ENCODE measurements at places on chromosomes 5 and 9. TPM values are rescaled to one million over a fixed set of nuclear protein-coding genes. Genes with fewer than 3 reads are reported as not detected.

DNA sequence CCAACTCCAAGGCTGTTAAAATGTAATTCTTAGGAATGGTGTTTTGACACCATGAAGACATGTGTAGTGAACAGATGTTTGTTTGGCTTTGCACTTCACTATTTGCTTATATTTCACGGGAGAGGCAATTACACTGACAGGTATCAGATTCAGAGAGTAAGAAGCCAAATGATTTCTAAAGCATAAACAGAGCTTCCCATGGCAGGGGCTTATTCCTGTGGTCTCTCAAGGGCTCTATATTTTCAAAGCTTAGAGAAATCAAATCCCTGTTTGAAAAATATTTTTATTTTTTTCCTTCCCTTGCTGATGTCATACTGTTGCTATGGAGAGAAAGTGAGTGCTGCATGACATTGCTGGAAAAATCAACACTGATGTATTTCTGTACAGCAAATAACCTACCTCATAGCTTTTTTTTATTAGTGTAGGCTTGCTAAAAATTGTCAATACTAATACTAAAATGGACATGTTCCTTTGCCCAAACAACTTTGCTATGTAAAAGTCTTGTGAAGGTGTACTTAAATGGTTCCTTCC, 161.4 kb downstream of the GIN1 start:
- H3K27ac ChIP-seq: no peak overlapping the region
- no peaks in the 10 kb centered on the region for H3K27me3 ChIP-seq
- DNase-seq: no peak
- no peak overlapping the region for H3K4me3 ChIP-seq
- H3K4me1 ChIP-seq: peaks cover 6% of the 10 kb centered on the region
- no peaks in the 10 kb centered on the region for H3K36me3 ChIP-seq

DNA sequence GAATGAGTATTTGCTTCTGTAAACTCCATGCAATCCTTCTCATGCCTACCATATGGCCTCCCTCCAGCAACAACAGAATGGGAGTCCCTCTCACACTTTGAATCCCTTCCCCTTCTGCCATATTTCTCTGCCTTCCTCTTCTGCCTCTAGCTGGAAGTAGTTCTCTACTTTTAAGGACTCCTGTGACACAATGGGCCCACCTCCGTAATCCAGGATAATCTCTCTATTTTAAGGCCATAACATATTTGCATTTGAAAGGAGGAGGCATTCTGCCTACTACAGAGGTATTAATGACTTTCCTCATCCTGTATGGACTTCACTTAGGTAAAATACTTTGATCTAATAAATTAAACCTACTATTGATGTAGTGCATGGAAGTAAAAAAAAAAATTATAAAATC, 155.4 kb upstream of the ITGA1 start:
- no peak overlapping the region for H3K4me3 ChIP-seq
- H3K27ac ChIP-seq: no peak overlapping the region

DNA sequence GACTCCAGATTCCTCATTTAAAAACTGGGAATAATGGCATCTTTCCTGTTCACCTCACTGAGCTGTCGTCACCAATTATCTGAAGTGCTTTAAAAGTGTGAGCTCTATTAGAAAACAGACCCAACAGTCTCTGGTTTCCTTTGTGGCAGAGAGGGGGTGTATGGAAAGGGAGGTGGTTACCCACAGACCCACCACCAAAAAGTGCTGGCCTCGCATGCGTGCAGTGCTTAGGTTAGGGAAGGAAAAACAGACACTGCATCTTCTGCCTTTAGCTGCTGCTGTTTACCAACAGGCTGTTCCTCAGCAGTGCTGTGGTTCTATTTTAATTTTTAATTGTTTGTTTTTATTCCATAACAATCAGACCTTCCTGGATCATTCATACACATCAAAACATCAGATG, 249.6 kb downstream of the PIK3R1 start:
- H3K4me3 ChIP-seq: no peak overlapping the region
- H3K36me3 ChIP-seq: no peaks in the 10 kb centered on the region
- no peaks in the 10 kb centered on the region for H3K27me3 ChIP-seq
- H3K27ac ChIP-seq: no peak overlapping the region

DNA sequence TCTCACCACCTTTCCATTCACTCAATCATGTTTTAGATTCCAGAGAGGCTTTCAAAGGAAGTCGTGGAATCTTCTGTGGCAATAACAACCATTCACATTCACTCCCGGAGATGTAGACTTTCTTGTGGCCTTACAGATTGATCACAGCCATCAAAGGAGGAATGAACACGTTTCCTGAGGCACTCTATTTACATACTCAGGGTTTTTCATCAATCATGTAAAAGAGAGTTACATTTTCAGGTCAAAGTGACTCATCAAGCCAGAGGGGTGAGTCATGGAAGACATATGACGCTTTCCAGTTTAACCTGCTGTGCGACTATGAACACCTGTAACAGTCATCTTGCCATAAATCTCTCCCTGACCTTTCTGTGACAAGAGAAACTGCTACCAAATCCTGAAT, 39.3 kb upstream of the RAD23B start:
- H3K4me3 ChIP-seq: no peak overlapping the region
- H3K4me1 ChIP-seq: no peaks in the 10 kb centered on the region
- no peaks in the 10 kb centered on the region for H3K27me3 ChIP-seq

DNA sequence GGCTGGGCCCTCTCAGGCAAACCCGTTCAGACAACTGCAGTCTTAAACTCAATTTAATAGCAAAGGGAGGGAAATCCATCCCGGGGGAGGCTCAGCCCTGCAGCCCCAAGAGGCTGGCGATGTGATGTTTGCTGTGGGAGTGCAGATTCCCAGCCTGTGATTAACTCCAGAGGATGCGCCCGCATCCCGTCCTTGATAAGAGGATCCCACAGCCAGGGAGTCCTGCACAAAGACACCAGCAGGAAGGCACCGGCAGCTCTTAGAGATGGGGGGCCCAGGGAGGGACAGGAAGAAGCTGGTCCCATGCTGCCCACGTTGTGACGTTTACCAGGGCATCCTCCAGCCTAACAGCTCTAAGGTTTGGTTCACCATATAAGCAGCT, 64.7 kb downstream of the MRPL36 start:
- DNase-seq: peak; percentile 59
- H3K27me3 ChIP-seq: no peaks in the 10 kb centered on the region
- no peaks in the 10 kb centered on the region for H3K4me1 ChIP-seq
- no peak overlapping the region for H3K27ac ChIP-seq
- H3K4me3 ChIP-seq: no peak overlapping the region

DNA sequence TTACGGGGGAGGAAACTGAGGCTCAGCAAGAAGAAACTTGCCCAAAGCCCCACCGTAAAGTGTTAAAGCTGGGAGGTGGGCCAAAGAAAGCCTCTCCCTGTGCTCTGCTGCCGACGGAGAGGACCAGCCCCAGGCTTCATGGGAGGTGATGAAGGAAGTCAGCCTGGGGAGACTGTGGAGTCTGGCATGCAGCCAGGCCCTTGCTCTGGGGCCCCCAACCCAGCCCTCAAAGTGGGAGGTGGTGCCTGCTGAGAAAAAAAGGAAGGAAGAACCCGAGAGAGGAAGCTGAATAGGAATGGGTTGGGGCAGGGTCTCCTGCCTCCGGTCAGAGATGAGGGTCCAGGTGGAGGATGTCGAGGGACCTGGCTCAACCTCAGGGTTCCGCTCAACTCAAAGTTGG, 3.8 kb downstream of the RNF44 start:
- H3K27me3 ChIP-seq: no peaks in the 10 kb centered on the region
- H3K36me3 ChIP-seq: peaks cover 7% of the 10 kb centered on the region
- no peak overlapping the region for H3K27ac ChIP-seq
- peak; percentile 78 for DNase-seq
- no peaks in the 10 kb centered on the region for H3K4me1 ChIP-seq
- H3K4me3 ChIP-seq: no peak overlapping the region

DNA sequence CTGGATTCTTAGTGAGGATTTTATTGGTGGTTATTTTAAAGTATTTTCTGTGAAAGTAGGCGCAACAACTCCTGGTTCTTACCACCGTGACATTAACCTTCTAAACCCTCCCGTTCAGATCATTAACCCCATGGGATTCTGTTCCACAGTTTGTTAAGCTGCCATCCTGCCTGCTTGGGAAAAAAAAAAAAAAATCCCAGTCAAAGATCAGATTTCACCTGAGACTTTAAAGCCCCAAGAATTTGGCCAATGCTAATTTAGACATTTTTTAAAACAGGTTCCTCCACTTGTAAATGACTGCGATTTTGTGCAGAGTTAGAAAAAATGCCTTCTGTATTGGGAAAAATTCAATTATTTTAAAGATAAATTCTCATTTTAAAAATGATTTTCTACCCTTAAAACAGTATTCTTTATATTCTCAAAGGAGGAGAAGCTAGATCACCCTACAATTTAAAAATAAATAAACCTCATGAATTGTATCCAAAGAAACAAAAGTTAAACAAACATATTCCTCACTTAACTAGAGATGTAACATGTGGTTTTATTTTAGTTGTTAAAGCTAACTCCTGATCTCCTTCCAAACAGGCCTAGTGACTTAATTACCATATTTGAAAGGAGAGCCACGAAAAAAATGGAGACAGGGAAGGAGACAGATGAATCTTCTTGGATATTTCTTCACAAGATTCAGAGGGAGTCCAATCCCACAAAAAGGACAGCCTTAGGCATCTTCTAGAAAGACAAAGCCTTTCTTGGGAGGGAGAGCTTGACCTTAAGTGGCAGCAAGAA, 93.1 kb upstream of the IFNK start:
- peaks cover 2% of the 10 kb centered on the region for H3K36me3 ChIP-seq
- H3K4me1 ChIP-seq: peaks cover 6% of the 10 kb centered on the region
- no peak overlapping the region for H3K27ac ChIP-seq
- H3K27me3 ChIP-seq: no peaks in the 10 kb centered on the region
- H3K4me3 ChIP-seq: no peak overlapping the region

GRCh38 chr9:131140550-131140949, 15.2 kb downstream of the NUP214 start:
- no peak overlapping the region for H3K27ac ChIP-seq
- DNase-seq: no peak
- H3K4me1 ChIP-seq: no peaks in the 10 kb centered on the region
- H3K36me3 ChIP-seq: peaks cover 17% of the 10 kb centered on the region

DNA sequence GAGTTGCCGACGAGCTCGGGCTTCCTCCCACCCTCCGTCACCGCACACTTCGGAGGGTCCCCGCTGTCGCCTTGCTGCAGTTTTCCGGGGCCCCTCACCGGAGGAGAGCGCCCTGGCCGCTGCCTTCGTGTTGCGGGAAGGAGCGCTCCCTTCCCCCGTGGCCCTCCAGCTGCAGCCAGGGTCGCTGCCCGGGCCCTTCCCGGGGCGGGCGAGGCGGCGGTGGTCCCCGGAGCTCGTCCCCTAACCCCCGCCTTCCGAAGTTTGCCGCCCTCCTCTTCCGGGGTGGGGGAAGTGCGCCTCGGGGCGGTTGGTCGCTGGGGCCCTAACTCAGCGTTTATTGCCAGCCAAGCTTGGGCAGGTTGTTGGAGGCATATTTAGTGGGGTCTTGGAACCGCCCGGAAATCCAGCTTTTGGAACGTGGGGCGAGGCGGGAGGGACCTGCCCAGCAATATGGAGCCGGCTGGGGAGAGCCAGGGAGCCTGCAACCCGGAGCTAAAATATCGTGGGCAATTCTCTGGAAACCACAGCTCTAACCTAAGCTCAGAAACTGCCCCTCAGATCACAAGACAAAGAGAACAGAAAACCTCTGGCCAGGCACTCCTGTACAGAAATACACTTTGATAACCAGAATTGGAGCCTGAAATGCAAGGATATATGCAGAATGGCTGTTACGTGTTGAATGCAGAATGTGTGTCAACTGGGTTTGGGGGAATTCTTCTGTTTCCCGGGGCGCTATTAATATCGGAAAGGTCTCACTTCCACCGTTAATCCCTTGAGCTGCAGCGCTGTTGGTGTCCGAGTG, 890 bp downstream of the PIK3R1 start:
- peak; percentile 86 for DNase-seq
- H3K36me3 ChIP-seq: no peaks in the 10 kb centered on the region
- peak overlapping the region; percentile 97 for H3K4me3 ChIP-seq

EXOC3 gene
- total RNA-seq: 65.2 TPM

DNA sequence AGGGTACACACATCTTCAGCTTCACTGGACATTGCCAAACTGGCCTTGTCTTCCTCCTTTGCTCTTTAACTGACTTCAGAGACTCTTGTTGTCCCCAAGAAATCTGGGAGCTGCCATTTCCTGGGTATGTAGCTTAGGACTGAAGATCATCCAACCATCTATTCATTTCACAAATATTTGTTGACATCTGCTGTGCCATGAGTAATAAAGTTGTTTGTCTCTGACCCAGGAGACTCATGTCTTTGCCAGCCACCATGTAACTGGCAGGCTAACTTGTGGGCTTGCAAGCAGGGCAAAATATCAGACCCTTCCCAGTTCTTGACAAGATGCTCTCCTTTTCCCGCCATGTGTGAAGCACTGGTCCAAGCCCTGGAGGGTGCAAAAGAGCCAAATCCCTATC, 17.1 kb upstream of the TOR1B start:
- no peaks in the 10 kb centered on the region for H3K4me1 ChIP-seq
- DNase-seq: no peak
- H3K27ac ChIP-seq: no peak overlapping the region
- no peaks in the 10 kb centered on the region for H3K27me3 ChIP-seq

GRCh38 chr5:135662683-135663082, 83.9 kb upstream of the CXCL14 start:
- no peaks in the 10 kb centered on the region for H3K4me1 ChIP-seq
- no peak for DNase-seq
- H3K4me3 ChIP-seq: no peak overlapping the region

CFAP90 gene
- total RNA-seq: not detected

GRCh38 chr9:95815133-95815532, 60.4 kb upstream of the ERCC6L2 start:
- H3K4me3 ChIP-seq: no peak overlapping the region
- no peak for DNase-seq
- no peaks in the 10 kb centered on the region for H3K36me3 ChIP-seq

All from aorta (tissue), 5 donors.